Globus pallidus (tissue), 1 donor: ENCODE measurements at places on chromosomes 1 and 21.

DNA sequence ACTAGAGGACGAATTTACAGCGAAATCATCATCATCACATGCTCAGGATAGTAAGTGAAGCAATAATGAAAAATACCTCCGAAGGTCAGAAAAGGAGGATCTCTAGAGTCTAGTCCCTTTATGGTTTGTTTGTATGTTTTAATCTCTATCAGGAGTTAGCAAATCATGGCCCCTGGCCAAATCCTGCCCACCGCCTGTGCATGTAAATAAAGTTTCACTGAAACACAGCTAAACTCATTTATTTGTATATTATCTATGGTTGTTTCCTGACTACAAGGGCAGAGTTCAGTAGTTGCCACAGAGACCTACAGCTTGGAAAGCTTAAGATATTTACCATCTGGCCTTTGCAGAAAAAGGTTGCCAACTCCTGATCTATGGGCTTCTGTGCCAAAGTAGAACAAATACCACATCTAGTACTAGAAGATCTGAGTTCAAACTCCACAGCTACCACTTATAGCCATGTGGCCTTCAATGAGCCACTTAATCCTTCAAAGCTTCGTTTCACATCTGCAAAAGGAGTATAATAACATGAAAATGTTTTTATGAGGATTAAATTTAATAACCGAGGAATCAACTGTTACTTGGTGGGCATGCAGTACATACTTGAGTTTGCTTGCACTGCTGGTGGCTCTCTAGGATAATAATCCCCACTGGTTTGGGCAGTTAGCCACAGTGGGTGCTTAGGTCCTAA is 94.0 kb upstream of the KIF26B start:
- no peak for DNase-seq

- DNase-seq, result no peak
Observed at GRCh38 chr1:27603309-27603680, 649 bp downstream of the AHDC1 start.

- DNase-seq, result no peak
Observed at GRCh38 chr1:116006486-116006964, 30.2 kb downstream of the SLC22A15 start.

- no peak for DNase-seq
Observed at GRCh38 chr1:182610606-182611194, 6.5 kb upstream of the RGS16 start.

GRCh38 chr21:44526096-44526997 is 13.6 kb downstream of the KRTAP10-1 start:
- DNase-seq, result no peak
